A673 (cell line): ENCODE measurements at places on chromosomes 6 and 20. TPM values are rescaled to one million over a fixed set of nuclear protein-coding genes. Genes with fewer than 3 reads are reported as not detected.

Gene KIAA1755
- not detected in 2 replicates for total RNA-seq

Gene MDC1
- total RNA-seq, result 52.9 and 53.4 TPM in 2 replicates

Gene ID4
- total RNA-seq, result 29.3 and 30.5 TPM in 2 replicates

Gene FAM217A
- not detected in 2 replicates for total RNA-seq

Gene TRIM31
- not detected in 2 replicates for total RNA-seq

Gene SLC4A11
- total RNA-seq, result 1.1 and 1.5 TPM in 2 replicates

Gene CST4
- not detected in 2 replicates for total RNA-seq

Gene NRSN1
- not detected in 2 replicates for total RNA-seq

Gene ISM1
- 0.11 TPM in 1 of 2 replicates, not detected in the other for total RNA-seq

Gene VNN1
- total RNA-seq, result not detected in 2 replicates

Gene SULF2
- total RNA-seq, result 0.68 and 0.69 TPM in 2 replicates

Gene IP6K3
- not detected in 2 replicates for total RNA-seq

Gene BLCAP
- 33.0 and 39.9 TPM in 2 replicates for total RNA-seq

Gene PRSS35
- 112 and 131 TPM in 2 replicates for total RNA-seq

Gene STMN3
- 115 and 128 TPM in 2 replicates for total RNA-seq

Gene REV3L
- total RNA-seq, result 24.0 and 25.3 TPM in 2 replicates

Gene ARMH2
- not detected in 2 replicates for total RNA-seq

Gene CCN5
- not detected in 2 replicates for total RNA-seq

Gene HMGCLL1
- not detected in 2 replicates for total RNA-seq

Gene PLCB1
- 6.8 and 10.4 TPM in 2 replicates for total RNA-seq

Gene HRH3
- total RNA-seq, result 0.22 TPM in 1 of 2 replicates, not detected in the other

Gene TFAP2C
- total RNA-seq, result 0.11 TPM in 2 replicates

Gene LAMA4
- 1.2 and 2.0 TPM in 2 replicates for total RNA-seq

Gene KCNK5
- total RNA-seq, result 0.09 TPM in 1 of 2 replicates, not detected in the other

Gene PKIB
- total RNA-seq, result 10.4 and 11.5 TPM in 2 replicates

Gene VWA7
- 2.7 and 2.8 TPM in 2 replicates for total RNA-seq
